ENCODE measurements at places on chromosomes 7 and 10. TPM values are rescaled to one million over a fixed set of nuclear protein-coding genes. Genes with fewer than 3 reads are reported as not detected.

DNA sequence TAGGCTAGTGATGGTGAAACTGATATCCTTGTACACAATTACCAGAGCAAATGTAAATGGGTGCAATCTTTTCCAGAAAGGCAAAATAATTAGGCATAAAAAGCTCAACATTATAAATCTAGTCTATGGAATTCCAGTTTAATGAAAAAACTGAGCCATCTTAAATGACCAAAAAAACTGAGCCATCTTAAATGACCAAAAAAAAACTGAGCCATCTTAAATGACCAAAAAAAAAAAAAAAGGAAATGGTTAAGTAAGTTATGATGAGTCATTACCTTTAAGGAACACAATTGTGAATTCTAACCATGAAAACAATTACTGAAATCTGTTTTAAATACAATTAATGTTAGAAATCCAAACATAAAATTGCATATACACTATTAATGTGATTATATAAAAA lies 25.3 kb downstream of the USP6NL start:
- no peak for DNase-seq

- DNase-seq: no peak
Observed at GRCh38 chr10:49293208-49293603, 5.8 kb upstream of the C10orf71 start.

Gene GIMAP6
- polyA plus RNA-seq: 27.7 TPM

DNA sequence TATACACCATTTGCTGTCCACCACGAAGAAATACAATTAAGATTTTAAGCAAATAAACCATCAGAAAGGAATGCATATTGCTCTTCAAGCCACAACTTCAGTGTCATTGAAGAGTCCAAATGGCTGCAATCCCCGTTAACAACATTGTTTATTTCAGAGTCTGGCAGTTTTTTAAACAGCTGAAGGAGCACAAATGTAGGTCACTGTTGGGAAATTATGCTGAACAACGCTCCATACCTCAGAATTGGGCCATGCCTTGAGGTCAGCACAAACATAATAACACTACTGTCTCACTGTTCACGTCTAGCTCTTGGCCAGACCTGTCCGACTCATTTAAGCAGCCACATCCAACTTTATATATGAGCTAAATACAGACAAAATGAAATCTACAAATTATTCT lies 453.9 kb upstream of the GHITM start:
- no peak for DNase-seq

GRCh38 chr7:149220534-149220933 lies 18.9 kb upstream of the ZNF212 start:
- no peak for DNase-seq

DNA sequence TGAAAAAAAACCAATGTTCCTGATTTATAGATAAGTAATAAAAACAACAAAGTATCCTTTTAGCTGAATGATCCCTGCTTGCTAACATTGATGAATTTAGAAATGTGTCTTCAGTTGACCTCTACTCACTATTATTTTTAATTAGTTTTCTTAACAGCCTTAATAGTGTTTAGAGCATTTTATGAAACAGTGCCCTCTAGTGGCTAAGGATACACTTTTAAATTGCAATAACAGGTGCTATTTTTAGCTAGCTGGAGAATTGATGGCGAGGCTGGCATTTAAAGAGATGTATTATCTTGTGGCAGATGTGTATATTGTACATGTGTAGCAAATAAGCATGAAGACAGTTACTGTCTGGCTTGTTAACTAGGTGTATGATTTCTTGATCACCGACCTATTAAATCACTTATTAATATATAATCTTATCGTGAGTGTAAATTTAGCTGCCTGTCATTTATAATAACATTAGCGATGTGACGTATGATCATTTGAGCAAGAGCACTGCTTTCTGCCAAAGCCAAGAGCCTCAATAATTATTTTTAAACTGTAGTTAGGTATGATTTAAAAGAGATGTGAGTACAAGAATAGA lies 451.9 kb downstream of the DPP6 start:
- no peak for DNase-seq

Gene DYNC1I1
- polyA plus RNA-seq: 0.21 TPM

DNA sequence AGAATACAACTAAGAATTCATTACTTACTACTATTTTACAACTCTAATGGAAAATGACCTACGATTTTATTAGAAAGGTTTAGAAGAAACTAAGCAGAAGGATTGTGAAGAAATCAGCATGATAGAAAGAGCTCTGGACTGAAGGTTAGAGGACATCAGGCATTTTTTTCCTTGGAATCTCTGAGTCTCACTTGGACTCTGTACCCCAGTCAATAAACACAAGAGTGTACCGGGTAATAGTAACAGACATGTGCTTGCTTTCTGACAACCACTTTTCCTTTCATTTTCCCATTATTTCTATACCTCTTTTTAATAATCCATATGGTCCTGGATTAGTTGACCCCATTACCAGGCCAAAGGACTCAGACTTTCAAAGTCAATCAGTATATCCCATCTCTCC lies 1240.9 kb upstream of the LRRTM3 start:
- DNase-seq: no peak

Gene DYDC1
- polyA plus RNA-seq: not detected

DNA sequence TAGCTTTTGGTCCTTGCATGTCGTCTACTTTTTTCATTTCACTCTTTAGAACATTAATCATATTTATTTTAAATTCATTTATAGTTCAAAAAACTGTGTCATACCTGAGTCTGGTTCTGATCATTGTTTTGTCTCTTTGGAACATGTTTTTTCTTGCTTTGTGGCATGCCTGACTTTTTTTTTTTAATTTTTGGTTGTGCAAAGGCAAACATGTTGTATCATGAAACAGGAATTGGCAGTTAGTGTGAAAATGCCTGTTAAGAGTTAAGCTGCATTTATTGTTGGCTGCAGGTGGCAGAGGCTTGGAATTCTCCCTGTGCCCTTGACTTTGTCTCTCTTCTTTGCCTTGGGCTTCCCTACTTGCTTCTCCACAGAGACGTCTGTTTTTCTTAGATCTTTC lies 525.0 kb upstream of the ADARB2 start:
- no peak for DNase-seq

DNA sequence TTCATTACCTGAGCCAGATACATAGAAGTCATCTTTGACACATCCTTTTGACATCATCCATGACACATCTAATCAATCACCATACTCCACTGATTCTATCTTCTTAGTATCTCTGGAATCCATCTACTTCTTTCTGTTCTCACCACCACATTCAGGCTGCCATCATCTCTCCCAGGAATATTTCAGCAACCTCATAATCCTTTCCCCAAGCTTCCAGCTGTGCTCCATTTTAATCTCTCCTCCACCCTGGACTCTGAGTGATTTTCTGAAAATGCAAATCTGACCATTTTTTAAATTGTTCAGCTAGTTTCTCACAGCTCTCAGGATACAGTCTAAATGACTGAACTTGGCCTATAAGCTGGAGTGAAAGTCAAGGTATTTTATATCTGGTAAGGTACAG lies 2.5 kb upstream of the BTRC start:
- no peak for DNase-seq

DNA sequence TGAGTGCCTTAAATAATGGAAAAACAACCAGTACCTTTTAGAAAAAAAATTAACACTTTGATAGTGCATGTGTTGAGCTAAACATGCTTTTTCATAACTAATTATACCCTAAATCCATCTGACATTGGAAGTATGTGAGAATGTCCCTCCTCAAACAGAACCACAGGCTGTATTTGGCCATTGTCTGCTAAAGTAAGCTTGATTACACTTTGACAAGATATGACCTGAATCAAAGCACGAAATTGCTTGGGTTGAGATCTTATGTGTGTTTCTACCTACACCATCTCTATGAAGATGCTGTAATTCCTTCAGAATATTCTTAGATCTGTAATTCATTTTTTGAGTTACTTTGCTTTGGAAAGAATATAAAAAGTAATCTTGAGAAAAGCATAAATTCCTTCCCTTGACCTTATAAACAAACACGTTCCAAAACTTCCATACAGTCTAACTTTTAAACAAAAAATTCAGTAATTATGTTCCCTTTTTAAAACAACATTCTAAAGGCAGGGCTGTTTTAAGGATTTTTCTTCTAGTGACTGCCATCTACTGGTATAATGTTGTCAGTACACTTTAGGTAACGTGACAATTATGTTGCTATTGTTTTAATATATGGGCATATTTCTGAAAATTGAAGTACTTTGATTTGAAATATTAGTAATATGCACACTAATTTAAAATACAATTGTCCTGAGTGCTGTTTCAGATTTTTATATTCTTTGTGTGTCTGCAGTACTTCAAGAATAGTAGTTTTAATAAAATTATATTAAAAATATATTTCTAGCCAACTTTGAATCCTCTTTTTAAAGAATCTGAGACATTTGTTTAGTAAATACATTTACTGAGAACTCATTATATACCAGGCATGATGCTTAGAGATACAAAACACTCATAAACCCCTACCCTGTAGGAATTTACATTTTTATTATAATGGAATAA lies 20.9 kb downstream of the CD36 start:
- DNase-seq: no peak

DNA sequence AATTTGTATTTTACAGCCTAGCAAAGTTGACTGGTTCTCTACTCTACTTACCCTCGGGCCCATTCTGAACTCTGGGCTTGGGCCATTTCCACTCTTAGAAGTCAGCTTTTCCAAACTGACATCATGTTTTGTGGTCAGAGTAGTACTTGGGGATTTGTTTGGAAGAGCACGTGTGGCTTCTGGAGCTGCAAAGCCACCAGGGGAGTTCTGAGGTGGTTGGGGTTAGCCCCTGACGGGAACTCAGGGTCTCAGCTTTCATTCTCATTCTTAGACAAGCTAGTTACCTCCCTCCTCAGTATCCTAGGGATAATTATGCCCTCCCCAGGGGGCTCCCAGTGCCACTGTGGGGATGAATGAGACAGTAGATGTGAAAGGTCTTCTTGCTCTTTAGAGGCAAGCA lies 647.7 kb upstream of the GALNT17 start:
- no peak for DNase-seq

Gene OPN4
- polyA plus RNA-seq: not detected

GRCh38 chr7:22622116-22622785 lies 104.7 kb upstream of the IL6 start:
- no peak for DNase-seq

GRCh38 chr10:11743461-11744338 lies 1.5 kb downstream of the ECHDC3 start:
- DNase-seq: peak; percentile 65

Gene TACR2
- 0.26 TPM for polyA plus RNA-seq

Gene NME8
- polyA plus RNA-seq: 1.3 TPM

DNA sequence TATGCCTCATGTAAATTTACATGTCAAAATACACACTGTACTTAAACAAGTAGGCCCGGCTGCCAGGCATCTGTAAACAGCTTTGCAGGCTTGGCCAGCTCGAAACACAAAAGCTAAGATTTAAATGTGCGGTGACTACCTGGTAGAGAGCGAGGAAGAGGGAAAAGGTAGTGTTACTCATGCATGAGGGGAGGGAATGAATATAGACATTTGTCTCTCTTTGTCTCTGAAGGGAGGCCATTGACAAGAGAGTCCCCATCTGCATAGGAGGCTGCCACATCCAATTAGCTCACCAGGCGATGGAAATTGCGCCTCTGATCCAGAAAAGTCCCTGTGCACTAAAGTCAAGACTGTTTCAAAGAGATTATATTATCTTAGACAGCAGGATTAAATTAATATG lies 535.8 kb downstream of the PTPRN2 start:
- peak; percentile 20 for DNase-seq

DNA sequence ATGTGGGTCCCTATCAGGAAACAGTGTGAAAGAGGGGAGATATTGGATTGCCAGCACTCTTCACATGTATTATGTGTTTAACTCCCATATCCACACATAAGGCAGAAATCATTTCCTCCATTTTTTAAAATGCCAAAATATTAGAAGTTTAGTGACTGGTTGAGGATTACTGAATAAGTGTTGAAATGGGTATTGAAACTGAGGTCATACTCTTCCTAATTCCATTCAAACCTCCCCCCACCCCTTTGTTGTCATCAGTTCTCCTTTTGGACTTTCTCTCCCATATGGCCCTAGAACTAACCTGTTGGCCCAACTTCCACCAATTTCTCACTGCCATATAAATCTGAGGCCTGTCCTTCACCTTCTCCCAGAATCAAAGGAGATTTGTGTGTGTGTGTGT lies 81.6 kb downstream of the EVX1 start:
- no peak for DNase-seq

GRCh38 chr7:104967088-104967487 lies 46.9 kb upstream of the KMT2E start:
- DNase-seq: no peak

Gene CALCR
- polyA plus RNA-seq: not detected

DNA sequence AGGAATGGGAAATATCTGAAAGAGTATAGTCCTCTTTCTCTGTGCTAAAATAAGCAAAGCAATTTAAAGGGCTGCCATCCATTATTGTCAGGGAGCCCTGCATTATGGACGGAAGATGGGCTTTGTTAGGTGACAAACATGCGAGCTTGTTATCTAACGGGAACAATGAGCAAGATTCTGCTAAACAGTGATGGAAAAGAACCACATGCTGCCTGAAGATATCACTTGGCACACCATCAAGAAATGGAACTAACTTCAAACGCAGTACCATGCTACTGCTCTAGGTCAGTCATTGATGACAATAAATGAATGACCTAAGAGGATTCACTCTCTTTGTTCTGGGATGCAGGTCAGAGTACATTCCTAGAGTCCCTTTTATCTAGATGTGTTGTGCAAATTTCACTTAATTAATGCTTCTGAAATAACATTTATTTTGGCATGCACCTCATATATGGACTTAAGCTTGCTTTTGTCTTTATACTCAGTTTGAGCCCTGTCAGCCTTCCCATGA lies 175.7 kb upstream of the PTN start:
- no peak for DNase-seq

GRCh38 chr10:71381611-71382010 lies 15.1 kb upstream of the CDH23 start:
- no peak for DNase-seq

DNA sequence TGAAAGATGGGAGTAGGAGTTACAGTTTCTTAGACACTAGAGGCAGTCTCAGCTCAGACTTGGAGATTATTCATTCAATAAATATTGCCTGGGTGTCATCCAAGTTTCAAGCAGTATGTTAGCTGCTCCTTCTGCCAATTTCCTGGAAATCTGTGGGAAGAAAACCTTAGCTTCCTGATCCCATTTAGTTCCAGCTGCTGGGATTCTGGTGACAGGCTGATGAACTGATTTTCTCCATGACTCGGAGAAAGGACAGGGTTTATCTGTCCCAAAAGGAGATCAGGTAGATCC lies 95.8 kb downstream of the CLEC2L start:
- no peak for DNase-seq

Gene SKIDA1
- 0.30 TPM for polyA plus RNA-seq

GRCh38 chr10:15735763-15736162 lies 16.0 kb upstream of the ITGA8 start:
- no peak for DNase-seq

DNA sequence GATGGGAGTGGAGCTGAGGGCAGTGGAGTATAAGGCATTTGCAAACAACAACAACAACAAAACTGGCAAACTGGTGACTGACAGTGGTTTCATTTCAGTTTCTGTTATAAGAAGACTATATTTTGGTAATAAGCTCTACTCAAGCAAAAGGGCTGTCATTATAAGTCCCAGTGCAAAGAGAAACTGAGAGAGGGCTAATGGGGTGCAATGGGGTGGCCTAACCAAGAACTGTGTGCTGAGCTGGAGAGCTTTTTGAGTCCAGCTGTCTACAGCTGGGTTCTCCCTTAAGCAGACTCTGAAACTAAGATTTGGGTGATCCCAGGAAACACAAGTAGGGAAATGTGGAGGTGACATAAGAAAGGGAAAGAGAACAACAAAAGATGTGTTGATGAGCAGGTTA lies 439.3 kb downstream of the ADRA2A start:
- DNase-seq: no peak

- no peak for DNase-seq
Observed at GRCh38 chr10:80602881-80603280, 65.2 kb downstream of the SH2D4B start.

- no peak for DNase-seq
Observed at GRCh38 chr7:76364198-76364584, 5.4 kb upstream of the YWHAG start.
